ENCODE measurements at places on chromosomes 4 and X.
A peak's percentile ranks its signal among the peaks of the same experiment; 100 is the strongest.

DNA sequence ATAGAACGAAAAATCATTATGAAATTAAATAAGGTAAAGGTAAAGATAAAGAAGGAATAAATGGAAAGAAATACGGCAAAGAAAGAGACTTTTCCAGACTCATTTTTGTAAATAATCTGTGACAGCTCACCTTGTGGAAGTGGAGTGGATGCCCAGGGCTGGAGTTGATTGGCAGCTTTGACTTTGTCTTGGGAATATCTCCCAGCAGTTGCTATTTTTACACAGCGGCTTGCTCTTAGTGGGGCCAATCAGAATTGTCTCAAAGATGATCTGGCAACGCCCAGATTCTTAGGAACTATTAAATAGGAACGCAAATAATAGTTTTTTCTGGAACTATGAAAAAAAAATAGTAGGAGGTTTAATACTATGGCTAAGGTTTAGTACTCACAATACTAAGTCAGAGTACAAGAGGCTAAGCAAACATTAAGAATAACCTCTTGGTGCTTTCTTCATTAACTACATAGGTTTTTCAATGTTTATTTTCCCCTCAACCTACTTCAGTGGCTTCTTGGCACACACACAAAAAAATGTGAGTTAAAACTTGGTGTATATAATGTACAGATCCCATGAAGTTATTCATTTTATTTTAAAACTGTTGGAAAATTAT lies 132.7 kb downstream of the TRAM1L1 start:
- DNase-seq: no peak

- DNase-seq: peak; percentile 78
Observed at GRCh38 chr4:2686379-2687265, 69.5 kb downstream of the TNIP2 start.

GRCh38 chr4:39994406-39994805 lies 16.7 kb upstream of the PDS5A start:
- DNase-seq: no peak

- no peak for DNase-seq
Observed at GRCh38 chr4:180571516-180572055, 1671.6 kb upstream of the TENM3 start.

DNA sequence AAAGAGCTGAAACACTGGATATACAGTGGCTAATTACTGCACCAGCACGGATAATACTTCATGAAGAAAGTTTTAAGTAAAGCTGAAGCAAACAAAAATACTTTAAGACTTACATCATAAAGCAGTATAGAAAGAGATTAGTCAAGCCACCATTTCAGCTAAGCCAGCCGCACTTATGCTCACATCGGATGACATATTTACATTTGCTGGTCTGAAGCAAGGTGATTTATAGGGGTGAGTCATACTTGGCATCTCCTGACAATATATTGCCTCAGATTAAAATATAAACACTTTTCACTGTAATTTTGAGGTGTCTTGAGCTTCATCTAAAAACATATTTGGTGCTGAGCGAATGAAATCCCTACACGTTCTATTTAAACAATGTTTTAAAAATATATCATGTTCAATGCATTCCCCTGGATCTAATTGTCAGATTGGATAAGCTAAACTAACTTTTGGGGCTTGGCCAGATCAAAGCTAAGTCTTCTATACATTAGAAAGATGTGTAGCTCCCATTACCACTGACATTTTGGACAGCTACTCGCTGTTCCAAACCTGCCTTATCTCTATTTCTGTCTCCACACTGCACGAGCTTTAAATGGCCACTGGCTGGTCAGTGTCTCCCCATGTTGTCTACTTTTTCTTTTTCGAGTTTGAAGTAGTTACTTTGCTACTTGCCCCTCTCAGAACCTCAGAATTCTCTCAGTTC lies 103.2 kb downstream of the VCX2 start:
- peak; percentile 86 for DNase-seq

DNA sequence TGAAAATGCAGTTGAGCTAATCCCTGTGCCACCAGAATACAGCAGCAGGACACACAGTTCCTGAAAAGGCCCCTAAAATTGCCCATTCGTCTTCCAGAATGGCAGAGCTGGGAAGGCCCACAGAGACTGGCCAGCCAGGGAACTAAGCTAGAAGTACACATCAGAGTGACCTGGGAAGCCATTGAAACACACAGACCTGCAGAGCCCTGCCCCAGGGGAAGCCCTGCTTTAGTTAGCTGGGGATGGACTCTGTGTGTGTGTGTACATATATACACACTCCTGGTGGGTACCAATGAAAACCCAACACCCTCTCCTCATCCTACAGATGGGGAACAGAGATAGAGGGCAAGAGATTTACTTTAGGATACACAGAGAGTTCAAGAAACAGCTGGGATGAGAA lies 227.7 kb downstream of the HS6ST2 start:
- no peak for DNase-seq

Data from bronchial epithelial cell (primary cell).